ENCODE measurements at places on chromosomes 12 and 14.

GRCh38 chr12:8914716-8915526, 612 bp downstream of the PHC1 start:
- DNase-seq = peak; percentile 21

GRCh38 chr12:51345681-51346080, 798 bp downstream of the CELA1 start:
- DNase-seq = no peak

- DNase-seq = peak; percentile 53
Measured at GRCh38 chr12:76020281-76020680, 11.3 kb downstream of the PHLDA1 start.

GRCh38 chr12:130764073-130764472, 48.0 kb upstream of the RIMBP2 start:
- DNase-seq = no peak

- DNase-seq = no peak
Measured at GRCh38 chr14:60632777-60633176, 16.5 kb downstream of the SIX1 start.

GRCh38 chr12:61584943-61585342, 675.3 kb upstream of the USP15 start:
- DNase-seq = no peak

GRCh38 chr12:42511656-42512055, 77.9 kb downstream of the PRICKLE1 start:
- no peak for DNase-seq

GRCh38 chr12:121440768-121441167, 40.9 kb downstream of the RNF34 start:
- no peak for DNase-seq

- no peak for DNase-seq
Measured at GRCh38 chr14:54465654-54466053, 23.1 kb downstream of the GMFB start.

DNA sequence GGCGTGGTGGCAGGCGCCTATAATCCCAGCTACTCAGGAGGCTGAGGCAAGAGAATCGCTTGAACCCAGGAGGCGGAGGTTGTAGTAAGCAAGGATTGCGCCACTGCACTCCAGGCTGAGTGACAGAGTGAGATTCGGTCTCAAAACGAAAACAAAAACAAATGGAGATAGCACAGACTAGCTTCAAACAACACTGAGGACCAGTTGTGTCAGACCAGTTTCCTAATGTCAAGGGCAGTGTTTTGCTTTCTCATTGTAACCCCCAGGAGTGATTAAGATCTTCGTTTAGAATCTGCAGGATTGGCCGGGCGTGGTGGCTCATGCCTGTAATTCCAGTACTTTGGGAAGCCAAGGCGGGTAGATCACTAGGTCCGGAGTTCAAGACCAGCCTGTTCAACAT, 18.5 kb downstream of the RPGRIP1 start:
- DNase-seq = no peak

DNA sequence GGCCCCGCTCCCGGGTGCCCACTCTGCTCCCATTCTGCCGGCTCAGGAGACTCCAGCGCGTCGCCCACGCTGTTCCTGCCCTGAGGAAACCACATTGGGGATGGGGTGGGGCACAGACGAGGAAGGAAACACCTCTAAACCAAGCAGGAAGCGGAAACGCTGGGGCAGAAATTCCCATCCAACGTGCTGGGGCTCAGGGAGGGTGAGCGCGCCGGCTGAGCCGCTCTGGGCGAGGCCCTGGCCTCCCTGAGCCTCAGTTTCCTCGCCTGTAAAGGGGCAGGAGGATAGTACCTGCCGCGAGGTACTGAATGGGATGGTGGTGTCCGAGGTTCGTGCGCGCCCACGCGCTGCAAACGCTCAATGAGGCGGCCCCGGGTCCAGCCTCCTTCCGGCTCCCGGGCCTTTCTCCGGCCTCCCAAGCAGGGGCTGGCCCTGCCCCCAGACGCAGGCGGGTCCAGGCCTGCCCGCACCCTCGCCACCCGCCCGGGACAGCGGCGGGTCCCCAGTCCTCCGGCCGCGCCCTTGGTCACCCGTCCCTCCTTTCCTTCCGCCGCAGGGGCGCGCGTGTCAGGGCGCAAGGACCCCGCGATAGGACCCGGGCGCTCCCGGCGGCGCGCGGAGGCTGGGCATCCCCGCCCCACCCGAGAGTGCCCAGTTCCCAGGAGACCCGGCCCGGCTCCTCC, 673 bp downstream of the BEGAIN start:
- no peak for DNase-seq

- no peak for DNase-seq
Measured at GRCh38 chr14:35879151-35879648, 53.1 kb downstream of the BRMS1L start.

- DNase-seq = no peak
Measured at GRCh38 chr12:92136965-92137721, 8.5 kb downstream of the BTG1 start.

- no peak for DNase-seq
Measured at GRCh38 chr14:106200541-106201315, 674.3 kb downstream of the TMEM121 start.

- DNase-seq = no peak
Measured at GRCh38 chr12:113329791-113330417, 5.0 kb downstream of the SLC8B1 start.

- DNase-seq = no peak
Measured at GRCh38 chr12:8035440-8036010, 3.0 kb downstream of the FOXJ2 start.

DNA sequence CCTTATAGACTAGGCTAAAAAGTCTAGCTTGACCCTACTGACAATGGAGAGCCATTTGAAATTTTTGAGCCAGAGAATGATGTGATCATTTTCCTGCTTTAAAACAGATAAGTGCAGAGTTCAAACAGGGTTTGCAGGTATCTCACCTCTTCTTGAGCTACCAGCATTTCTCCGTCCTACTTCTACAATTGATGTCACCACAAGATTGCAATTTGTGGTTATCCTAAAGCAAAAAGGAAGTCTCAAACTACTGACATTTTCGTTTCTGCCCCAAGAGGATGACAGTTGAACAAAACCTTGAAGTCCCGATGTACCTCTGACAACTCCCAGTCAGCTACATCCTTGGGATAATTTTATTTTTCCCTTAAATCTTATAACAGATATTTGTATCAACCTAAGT, 86.7 kb downstream of the PTGER2 start:
- DNase-seq = no peak

- no peak for DNase-seq
Measured at GRCh38 chr14:94401083-94401482, 12.7 kb upstream of the SERPINA1 start.

DNA sequence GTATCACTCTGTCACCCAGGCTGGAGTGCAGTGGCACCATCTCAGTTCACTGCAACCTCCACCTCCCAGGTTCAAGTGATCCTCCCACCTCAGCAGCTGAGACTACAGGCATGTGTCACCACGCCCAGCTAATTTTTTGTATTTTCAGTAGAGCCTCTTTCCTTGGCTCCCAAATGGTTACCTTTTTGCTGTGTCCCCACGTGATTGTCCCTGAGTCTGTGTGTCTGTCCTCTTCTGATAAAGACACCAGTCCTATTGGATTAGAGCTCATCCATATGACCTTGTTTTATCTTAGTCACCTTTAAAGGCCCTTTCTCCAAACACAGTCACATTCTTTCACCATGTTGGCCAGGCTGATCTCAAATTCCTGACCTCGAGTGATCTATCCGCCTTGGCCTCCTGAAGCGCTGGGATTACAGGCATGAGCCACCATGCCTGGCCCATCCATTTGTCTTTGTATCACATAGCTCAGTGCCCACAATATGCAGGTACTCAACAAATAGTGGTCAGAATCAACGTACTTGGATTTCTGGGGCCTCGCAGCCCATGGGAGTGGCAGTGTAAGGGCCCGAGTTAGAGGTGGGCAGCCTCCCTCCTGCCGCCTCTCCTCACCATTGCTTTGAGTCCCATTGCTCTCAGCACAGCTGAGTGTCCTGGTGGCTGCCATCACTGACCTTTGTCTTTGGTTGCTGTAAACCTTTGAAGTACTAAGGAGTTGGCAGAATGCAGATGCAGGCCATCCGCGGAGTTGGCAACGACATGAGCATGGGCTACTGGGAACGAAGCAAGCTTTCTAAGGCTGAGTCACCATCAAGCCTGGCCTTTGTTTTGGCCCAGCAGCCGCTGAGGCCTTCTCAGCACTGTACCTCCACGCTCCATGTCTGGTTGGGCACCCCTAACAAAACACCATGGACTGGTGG, 9.3 kb downstream of the TPCN1 start:
- DNase-seq = no peak

- DNase-seq = no peak
Measured at GRCh38 chr14:94532447-94532846, 23.2 kb upstream of the SERPINA12 start.

GRCh38 chr12:98618952-98619351, 25.5 kb downstream of the SLC25A3 start:
- no peak for DNase-seq

DNA sequence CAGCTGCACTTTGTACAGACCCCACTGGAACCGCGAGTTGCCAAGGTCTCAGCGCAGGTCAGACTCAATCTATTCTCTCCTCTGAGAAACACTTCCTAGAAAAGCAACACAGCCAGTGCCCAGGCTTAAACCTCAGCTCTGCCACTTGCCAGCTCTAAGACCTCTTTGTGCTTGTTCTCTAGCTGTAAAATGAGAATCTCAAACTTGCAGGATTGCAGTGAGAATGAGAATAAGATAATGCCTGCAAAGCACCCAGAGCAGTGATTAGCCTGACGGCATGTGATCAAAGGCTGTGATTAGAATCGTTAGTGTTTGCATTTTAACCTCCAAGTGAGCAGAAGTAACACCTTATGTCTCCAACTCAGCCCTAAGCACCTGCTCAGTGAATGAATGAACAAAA, 21.3 kb downstream of the ANO2 start:
- no peak for DNase-seq

DNA sequence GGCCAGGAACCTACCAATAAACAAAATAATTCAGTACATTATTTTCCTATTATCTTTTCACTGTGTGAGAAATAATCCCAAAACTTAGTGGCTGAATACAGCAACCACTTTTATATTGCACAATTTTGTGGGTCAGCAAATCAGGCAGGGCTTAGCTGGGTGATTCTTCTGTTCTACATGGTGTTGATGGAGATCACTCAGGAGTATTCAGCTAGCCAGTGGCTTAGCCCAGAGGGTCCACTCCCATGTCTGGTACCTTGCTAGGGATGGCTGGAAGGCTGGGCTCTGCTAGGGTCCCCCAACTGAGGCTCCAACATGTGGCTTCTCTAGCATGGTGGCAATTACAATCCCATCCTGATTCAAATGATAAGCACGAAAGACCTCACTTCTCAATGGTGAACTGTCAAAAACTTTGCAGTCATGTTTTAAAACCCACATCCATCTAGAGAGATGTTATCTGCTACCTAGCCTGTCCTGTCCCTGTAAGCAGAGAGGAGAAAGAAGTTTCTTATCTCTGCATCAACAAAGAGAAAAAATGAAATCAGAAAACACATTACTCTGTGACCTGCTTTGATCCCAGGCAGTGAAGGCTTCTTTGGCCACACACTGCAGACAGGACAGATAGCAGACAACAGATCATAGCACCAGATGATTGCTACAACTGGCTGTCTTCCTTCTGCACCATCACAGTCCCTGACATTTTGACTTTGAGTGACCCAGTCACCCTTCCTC, 51.0 kb upstream of the MYL2 start:
- DNase-seq = no peak

DNA sequence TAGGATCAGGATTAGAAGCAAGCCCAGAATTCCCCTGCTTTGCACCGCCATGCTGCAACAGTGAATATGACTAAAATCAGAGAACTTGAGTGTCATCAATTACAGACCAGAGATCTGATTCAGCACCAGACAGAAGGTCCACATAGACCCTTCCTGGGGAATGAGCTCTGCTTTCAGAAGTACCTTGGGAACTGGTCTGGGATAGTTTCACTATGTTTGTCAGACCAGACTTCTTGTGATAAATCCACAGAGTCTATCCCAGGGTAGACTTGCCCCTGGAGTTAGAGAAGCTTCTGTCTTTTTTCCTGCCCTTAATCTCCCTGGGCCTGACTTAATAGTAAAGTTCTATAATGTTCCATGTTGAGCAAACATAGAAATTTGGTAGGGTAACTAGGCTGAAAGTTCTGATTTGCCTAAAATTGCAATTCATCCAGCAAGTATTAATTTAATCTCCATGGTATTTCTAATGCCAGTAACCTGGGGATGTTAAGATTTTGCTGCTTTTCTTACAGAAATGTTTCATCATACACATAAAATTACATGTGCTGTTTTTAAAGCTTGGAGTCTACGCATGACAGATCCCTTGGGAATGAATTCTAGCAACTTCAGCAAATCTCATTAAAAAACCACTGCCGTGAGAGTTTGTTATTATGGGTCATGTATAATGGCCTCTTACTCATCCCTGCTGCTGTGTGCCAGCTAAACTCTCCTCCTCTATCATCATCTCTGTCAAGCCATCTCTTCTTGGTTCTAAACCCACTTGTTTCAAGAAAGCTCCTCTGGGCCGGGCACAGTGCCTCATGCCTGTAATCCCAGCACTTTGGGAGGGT, 61.3 kb upstream of the METAP2 start:
- no peak for DNase-seq
